ENCODE measurements at places on chromosomes 2 and 18.

DNA sequence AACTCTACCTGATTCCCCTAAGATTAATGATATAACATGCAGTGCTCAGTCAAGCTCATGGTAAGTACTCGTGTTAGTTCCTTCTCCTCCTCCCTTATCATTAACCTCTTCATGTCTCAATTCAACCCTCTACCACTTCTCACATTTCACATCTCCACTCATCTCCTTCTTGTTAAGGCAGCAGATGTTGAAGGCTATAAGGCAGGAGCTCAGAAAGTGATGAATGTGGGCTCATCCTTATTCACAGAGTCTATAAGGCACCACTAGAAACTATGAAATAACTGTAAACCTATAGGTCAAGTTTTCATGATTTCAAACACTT is 56.0 kb downstream of the CLHC1 start:
- no peak for DNase-seq

DNA sequence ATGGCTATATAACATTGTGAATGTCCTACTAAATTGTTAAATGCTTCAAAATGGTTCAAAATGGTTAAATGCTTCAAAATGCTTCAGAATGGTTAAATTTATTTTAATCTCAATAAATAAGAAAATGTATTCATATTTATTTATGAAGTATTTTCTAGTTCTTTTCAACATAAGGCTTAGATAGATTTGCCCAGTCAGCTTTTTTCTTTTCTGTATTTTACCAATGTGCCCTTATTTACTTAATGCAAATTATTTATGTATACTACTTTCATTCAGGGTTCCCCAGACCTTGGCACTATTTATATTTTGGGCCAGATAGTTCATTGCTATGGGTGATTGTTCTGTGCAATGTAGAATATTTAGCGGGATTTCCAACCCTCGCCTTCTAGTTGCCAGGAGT is 546.7 kb downstream of the RIT2 start:
- no peak for DNase-seq

DNA sequence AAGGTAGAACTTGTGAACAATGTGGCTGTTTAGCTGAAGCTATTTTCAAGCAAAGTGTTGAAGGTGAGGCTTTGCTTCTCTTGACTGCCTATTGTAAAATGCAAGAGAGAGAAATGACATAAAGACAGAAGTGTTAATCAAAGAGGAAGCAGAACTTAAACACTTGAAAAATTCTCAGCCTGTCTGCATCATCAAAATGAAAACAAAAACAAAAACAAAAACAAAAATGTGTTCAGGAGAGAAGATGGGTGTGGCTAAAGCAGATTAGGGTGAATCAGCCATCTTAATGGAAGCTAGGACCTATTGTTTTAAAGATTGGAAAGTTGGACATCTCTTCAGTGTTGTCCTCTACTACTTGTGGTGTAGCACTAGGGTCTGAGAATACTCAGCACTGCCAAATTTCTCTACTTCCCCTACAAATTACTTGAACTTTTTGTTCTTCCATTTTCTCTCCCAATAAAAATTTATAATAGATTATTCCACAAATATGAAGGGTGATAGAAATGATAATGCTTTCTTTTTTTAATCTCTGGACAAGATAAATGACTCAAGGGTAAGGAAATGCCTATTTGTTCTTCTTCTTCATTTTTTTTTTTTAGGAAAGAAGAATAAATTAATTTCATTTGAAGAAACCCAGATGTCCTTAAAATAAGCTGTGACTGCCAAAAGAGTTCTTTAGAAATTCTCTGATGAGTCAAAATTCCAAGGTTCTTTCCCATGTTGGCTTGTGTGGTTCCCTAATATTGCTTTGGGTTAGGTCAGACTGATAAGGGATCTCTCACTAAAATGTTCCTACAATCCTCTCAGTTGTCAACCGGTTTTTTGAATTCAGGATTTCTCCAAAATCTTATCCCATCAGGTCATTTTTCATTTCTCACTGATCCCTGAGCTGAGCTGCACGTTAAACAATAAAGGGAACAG is 571.2 kb upstream of the ZEB2 start:
- no peak for DNase-seq

DNA sequence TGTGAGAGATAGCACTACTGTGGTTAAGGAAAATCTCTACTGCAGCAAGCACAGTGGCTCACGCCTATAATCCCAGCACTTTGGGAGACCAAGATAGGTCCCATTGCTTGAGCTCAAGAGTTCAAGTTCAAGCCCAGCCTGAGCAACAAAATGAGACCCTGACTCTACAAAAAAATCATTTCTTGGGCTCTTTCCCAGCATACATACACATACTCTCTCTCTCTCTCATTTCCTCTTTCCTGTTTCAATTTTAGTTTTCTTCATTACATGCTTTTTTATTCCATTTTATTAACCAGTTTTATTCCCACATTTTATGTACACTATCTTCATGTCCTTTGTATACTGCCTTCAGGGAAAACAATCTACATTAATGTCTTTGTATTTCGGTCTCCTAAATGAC is 14.6 kb downstream of the WDR33 start:
- DNase-seq = no peak

DNA sequence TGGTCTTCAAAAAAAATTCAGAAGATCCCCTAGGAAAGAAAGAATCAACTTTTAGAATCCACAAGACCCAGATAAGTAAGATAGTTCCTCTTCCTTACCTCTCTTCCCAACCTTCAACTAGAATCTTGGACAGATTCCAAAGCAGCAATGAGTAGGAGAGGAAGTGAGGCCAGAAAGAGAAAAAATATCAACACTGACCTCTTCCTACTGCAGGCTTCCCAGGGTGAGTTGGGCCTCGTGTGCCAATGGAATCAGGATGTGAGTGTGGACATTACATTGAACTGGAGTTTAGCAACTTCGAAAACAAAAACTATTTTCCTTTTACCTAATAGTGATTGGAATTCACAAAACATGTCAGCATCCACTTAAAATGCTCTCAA is 102.5 kb upstream of the PIEZO2 start:
- no peak for DNase-seq

DNA sequence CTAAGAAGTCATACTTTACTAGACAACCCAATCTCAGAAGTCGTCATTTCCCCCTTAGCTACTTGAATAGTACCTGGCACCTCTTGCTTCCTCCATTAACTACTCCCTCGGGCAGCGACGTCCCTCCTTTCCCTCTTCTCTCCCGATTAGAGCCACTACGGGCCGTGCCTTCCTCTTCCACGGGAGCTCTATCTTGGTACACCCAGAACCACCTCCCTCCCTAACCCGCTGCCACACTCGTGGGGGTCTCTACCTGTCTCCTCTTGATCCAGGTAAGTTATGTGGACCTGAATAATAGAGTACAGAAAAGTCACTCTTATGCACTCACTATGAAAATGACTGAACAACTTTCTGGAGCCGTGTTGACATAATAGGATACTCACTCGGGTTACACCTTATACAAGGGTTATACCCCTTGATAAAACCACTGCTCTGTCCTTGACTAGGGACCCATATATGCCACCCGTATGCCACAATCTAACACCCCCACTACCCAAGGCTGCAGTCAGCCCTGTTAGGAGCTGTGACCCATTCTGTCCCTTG is 595 bp upstream of the HDHD2 start:
- no peak for DNase-seq

DNA sequence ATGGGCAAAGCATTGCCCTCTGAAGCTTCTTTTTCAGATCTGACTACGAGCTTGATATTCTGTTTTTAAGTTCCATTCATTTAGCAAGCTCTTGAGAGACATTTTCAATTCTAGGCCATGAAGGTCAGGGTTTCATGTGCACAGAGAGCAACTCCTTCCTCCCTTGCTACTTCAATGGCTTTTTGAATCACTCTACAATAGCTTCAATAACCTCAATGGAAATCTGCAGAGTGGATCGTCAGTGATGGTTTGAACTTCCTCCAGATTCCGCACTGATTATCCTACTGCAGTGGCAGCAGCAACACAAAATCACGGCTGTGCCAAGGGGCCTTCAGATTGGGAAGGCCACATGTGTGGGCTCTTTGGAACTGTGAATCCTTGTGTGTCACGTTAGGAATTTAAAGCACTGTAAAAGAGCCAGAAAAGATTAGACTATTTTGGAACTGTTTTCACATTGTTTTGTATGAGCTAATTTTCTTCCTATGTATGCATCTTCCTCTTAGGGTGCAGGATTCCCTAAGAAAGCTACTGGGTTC is 88.4 kb upstream of the MGAT4A start:
- no peak for DNase-seq

DNA sequence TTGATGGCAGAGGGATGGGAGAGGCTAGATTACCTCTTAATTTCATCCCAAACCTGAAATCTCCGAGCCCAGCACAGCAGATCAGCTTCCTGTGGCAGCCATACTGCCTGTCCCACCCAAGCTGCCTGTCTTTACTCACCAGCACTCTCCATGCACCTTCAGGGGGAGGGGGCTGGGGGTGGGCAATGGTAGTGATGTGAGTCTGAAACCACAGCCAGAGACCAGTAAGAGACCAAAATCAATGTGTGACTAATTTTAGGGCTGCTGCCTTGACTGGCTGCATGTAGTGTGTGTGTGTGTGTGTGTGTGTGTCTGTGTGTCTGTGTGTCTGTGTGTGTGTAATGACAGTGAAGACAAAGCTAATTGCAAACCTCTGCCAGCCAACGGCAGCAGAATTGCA is 11.7 kb upstream of the TEX261 start:
- no peak for DNase-seq

DNA sequence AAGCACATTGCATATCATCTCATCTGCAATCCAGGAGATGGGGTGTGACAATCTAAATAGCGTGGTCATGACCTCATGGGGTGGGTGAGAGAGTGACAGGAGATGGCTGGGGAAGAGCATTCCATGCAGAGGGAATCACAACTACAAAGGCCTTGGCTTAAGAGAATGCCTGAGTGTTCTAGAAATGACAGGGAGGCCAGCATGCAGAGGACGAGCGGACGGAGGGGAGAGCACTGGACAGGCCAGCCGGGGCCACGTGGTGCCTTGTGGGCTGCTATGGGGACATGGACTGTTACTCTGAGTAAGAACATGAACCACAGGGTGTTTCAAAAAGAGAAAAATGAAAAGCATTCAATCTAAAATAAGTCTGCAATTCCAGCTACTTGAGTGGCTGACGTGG is 117.9 kb upstream of the ODC1 start:
- DNase-seq = no peak

GRCh38 chr2:56770490-56770889 is 586.7 kb downstream of the CCDC85A start:
- no peak for DNase-seq

DNA sequence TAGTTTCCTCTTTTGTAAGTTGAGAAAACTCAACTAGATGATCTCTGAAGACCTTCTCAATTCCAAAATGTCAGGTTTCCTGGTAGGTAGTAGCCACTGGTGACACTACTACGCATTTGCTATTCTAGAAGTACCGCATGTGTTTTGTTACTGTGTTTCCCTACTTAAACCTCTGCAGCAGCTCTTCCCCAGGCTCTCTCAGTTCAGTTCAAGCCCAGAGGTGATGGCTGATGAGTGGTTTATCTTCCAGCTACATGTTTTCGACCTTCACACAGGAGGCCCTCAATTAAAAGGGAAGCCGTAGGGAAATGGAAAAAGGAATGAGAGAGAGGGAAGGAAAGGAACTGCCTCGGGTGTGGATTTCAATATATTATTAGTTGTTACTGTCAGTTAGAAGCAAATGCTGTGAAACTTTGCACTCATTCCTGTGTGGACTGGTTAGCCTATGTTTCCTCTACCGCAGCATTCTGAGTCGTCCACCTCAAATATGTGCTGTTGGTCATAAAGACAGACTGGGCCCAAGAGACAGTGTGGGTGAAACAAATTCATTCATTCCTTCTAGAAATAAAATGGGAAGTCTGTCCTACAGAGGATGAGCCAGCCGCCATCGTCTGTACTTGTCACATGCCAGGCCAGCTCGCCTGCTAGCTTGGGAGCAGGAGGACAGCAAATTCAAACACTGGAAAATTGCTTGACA is 455.2 kb upstream of the RAB12 start:
- DNase-seq = no peak

- no peak for DNase-seq
These were observed 38.6 kb upstream of the ASAP2 start for GRCh38 chr2:9167718-9168657.

- no peak for DNase-seq
These were observed 536.1 kb upstream of the RAB6C start for GRCh38 chr2:129443235-129443864.

GRCh38 chr2:11402436-11402835 is 58.0 kb upstream of the ROCK2 start:
- no peak for DNase-seq

- DNase-seq = no peak
These were observed 149.5 kb downstream of the ACOXL start for GRCh38 chr2:110881908-110882307.

- DNase-seq = no peak
These were observed 36.9 kb downstream of the NAPG start for GRCh38 chr18:10562773-10563160.

- DNase-seq = no peak
These were observed 31.9 kb downstream of the BMP10 start for GRCh38 chr2:68839260-68839833.

DNA sequence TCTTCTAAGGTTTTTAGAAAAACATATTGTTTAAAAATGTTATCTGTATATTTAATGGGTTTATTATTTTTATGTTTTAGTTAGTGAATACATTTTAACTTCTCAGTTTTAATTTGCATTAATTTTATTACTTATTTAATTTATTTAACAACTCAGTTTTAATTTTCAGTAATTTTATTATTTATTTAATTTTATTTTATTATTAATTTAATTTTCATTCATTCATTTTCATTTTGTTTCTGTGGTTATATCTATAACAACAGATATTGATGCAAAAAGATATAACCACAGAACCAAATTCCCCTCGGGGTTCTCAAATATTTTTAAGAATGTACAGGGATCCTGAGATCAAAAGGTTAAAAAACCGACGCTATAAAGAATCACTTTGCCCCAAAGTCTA is 23.0 kb downstream of the FAM237A start:
- no peak for DNase-seq

GRCh38 chr2:8312221-8312620 is 369.6 kb upstream of the ID2 start:
- DNase-seq = no peak

DNA sequence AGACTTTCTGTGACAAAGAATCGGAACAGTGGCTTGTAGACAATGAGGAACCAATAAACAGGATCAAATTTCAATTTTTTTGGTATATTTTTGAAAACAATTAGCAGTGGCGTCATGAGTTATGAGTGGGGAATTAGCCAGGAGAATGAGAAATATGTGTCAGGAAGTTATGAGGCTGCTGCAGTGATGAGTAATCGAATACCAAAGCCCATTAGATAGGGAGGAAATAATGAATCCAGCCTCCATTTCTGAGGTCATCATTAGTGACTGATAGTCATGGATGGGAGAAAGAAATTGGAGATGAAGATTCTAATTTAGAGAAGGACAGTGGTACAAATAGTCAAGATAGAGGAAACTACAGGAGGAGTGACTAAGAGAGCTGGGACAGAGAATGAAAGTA is 673.1 kb upstream of the VRK2 start:
- no peak for DNase-seq

- DNase-seq = no peak
These were observed 9.7 kb downstream of the HRH4 start for GRCh38 chr18:24470022-24470618.

- DNase-seq = no peak
These were observed 16.6 kb downstream of the NIF3L1 start for GRCh38 chr2:200905618-200906296.

- peak; percentile 16 for DNase-seq
These were observed 5.0 kb downstream of the MGAT5 start for GRCh38 chr2:134258684-134259388.
